Activated CD4-positive, alpha-beta T cell treated with anti-CD3 and anti-CD28 coated beads, Interleukin-2, amount 10 ng/mL, durations not matched to agents 7 days and 5 days (primary cell): ENCODE measurements at places on chromosomes 7 and 10. TPM values are rescaled to one million over a fixed set of nuclear protein-coding genes. Genes with fewer than 3 reads are reported as not detected.

GRCh38 chr10:124211921-124212320, 118.5 kb upstream of the CHST15 start:
- no peak for DNase-seq

- no peak for DNase-seq
Observed at GRCh38 chr7:46162609-46163008, 241.5 kb upstream of the IGFBP3 start.

DNA sequence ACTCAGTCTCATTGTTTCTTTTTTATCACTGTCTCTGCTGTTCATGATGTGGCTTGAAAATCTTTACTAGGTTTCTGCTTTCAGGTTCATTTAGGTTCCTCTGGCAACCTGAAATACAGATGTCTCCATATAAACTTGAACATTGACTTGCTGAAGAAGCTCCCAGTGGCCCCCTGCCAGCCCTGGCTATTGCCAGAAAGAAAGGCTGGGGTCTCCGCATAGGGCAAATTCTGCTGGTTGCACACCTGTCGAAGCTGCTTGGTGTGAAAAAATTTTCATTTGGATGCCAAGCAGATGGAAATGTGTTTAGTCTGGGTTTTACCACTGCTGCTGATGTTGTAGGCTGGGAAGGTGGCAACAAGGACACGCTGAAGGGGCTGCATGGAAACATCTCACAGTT, 826.7 kb upstream of the GHITM start:
- DNase-seq: no peak

- no peak for DNase-seq
Observed at GRCh38 chr10:28903063-28903462, 225.7 kb downstream of the BAMBI start.

CPVL gene
- total RNA-seq: not detected
